Posterior vena cava (tissue), 2 donors: ENCODE measurements at places on chromosomes 5 and 9. TPM values are rescaled to one million over a fixed set of nuclear protein-coding genes. Genes with fewer than 3 reads are reported as not detected.

DNA sequence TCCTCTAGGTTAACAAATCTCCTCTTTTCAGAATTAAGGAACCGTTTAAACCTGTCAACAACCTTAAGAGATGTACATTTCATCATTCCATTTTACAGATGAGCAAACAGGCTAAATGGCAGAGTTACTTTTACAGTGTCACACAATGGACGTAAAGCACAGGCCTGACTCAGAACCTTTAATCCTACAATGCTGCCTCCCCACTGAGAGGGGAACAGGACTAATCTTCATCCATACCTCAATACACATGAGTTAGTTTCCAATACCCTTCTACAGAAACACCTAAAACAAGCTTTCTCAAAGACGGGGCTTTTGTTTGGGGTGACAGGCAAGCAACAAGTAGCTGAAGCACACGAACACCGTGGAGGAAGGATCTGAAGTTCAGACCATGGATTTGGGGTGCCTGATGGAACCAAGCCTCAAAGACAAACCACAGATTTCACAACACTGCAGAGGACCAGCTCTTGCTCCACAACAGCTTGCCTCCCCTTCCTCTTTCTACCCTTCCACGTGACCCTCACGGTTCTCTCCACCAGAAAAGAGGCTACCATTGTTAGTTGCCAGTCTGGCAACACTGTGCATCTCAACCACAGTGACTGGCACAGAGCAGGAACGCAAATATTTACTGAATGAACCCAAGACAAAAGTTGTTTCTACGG lies 1.8 kb downstream of the RNF130 start:
- DNase-seq, result no peak

DNA sequence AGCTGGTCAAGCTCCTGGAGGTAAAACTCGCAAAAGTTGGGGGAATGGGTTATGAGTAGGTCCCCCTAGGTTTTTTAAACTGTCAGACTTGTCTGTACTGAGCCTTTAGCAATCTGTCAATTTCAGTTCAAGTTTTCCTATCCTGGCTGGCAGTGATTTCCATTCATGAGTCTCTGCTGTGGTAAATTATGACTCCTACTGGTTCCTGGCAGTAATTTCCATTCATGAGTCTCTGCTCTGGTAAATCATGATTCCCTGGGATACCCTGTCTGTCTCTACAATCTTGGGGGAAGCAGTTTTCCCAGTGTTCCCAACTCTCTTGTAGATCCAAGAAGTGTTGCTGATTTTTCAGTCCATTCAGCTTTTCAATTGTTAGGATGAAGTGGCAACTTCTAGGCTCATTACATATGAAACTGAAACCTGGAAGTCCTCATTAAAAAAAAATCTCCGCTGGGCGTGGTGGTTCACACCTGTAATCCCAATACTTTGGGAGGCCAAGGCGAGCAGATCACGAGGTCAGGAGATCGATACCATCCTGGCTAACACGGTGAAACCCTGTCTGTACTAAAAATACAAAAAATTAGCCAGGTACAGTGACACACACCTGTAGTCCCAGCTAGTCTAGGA lies 91.3 kb upstream of the GPBP1 start:
- DNase-seq, result no peak

GRCh38 chr5:66186108-66186507 lies 42.0 kb downstream of the SREK1 start:
- no peak for DNase-seq

The THBS4 gene
- 58.2 TPM for total RNA-seq

DNA sequence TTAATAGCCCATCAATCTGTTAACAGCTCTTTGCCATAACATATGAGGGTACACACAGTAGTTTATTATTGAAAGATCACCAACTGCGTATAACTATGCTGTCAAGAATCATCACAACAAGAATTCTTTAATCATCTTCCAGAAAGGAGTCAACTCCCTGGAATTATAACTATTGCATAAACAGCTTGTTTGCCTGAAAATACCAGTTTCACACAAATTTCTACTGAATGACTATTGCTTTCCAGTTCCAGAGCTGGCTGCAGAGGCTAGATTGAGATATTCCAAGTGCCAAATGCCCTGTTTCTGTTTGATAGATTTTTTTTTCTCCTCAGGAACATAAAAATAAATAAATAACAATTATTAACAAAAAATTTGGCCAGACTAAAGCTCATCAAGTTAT lies 444.7 kb downstream of the TLE1 start:
- DNase-seq, result no peak

The KIF4B gene
- 0.14 TPM for total RNA-seq

DNA sequence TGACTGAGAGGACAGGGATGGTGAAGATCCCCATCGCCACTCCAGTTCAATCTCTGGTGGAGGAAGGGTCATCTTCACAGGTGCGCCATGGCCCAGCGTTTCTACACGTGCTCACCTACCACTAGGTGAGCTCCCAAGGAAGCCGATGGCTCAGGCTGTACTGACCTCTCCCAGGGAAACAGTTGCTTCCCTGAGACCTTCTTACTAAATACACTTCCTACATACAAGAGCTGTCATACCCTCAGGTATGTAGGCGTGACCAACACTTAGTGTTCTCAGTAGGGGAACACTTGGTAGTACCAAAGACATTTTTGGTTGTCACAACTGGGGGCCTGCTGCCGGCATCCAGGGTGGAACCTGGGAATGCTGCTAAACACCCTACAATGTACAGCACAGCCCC lies 75.2 kb downstream of the TENT4A start:
- DNase-seq, result no peak

The FCHSD1 gene
- 13.6 TPM for total RNA-seq

DNA sequence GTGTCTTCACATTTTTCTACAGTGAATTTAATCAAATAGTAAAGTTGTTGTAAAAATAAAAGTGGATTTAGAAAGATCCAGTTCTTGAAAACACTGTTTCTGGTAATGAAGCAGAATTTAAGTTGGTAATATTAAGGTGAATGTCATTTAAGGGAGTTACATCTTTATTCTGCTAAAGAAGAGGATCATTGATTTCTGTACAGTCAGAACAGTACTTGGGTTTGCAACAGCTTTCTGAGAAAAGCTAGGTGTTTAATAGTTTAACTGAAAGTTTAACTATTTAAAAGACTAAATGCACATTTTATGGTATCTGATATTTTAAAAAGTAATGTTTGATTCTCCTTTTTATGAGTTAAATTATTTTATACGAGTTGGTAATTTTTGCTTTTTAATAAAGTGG lies 60.4 kb downstream of the MTAP start:
- no peak for DNase-seq

DNA sequence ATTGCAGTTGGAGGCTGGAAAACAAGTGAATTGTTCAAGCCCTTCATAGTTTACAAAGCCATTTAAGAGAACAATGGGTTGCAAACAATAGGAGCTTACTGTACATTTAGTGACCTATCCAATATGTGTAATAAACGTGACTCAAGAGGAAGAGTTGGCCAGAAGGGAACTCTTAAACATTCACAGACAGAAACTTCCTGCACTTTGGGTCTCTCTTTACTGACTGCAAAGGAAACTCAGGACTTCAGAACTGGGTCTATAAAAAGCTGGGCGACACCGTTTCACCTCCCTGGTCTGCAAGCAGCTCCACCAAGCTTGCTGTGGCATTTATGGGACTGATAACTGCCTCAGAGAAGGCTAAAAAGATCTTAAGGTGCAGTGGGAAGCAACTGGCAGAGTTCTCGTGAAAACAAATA lies 48.7 kb upstream of the SPATA31D4 start:
- no peak for DNase-seq

- DNase-seq, result no peak
Measured at GRCh38 chr9:114140850-114141249, 14.5 kb upstream of the COL27A1 start.

DNA sequence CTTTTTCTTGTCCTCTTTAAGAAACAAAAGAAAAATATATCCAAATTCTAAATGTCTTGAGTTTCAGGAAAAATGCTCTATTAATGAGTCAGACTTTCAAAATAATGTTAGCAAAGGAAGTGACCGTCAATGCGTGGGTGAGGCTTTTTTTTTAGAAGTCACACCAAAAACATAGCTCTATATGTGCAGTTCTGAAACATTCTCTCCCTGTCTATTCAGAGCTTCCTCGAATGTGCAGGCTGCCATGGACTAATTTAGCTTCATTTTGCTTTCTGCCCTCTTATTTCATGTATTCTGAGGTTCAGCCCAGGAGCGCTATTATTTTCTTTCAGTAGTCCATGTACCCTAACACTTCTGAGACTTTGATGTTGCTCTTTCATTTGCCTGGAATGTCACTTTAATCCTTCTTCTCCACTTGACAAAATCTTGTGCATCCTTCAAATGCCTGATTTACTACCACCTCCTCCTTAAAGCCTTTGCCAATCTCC lies 72.5 kb upstream of the RASA1 start:
- no peak for DNase-seq

- peak; percentile 91 for DNase-seq
Measured at GRCh38 chr9:137411645-137412380, 11.1 kb downstream of the EXD3 start.
